ENCODE measurements at places on chromosomes 16 and 17.

- peak; percentile 16 for DNase-seq
Measured at GRCh38 chr17:7969433-7969832, 33.0 kb upstream of the GUCY2D start.

DNA sequence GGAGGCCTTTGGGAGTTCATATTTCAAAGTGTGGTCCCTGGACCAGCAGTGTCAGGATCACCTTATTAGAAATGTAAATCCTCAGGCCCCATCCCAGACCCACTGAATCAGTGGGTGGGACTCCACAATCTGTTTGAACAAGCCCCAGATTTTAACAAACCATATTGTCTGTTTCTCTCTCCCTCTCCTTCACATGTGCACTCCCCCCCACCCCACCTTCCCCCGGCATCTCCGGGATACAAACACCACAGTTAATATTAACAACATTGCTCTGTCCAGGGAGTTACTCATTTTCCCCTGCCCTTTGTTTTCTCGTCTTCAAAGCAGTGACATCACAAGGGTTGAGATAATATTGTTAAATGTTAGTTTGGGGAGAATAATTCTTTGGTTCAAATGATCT is 127.3 kb downstream of the KATNIP start:
- DNase-seq = no peak

- no peak for DNase-seq
Measured at GRCh38 chr16:65095090-65095728, 26.7 kb downstream of the CDH11 start.

GRCh38 chr16:66256919-66257318 is 109.6 kb upstream of the CDH5 start:
- no peak for DNase-seq

GRCh38 chr16:88680554-88681083 is 5.7 kb downstream of the SNAI3 start:
- no peak for DNase-seq

DNA sequence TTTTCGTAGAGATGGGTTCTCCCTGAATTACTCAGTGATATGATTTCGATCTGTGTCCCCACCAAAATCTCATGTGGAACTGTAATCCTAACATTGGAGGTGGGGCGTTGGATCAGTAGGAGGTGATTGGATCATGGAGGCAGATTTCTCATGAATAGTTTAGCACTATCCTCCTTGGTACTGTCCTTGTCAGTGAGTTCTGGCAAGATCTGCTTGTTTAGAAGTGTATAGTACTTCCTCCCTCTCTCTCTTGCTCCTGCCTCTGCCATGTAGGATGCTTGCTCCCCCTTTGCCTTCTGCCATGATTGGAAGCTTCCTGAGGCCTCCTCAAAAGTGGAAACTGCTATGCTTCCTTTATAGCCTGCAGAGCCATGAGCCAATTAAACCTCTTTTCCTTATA is 22.9 kb downstream of the PIGL start:
- no peak for DNase-seq

GRCh38 chr16:54191592-54191991 is 95.0 kb downstream of the IRX3 start:
- no peak for DNase-seq
